Neural progenitor cell (in vitro differentiated cells): ENCODE measurements at places on chromosomes 1 and 21.

DNA sequence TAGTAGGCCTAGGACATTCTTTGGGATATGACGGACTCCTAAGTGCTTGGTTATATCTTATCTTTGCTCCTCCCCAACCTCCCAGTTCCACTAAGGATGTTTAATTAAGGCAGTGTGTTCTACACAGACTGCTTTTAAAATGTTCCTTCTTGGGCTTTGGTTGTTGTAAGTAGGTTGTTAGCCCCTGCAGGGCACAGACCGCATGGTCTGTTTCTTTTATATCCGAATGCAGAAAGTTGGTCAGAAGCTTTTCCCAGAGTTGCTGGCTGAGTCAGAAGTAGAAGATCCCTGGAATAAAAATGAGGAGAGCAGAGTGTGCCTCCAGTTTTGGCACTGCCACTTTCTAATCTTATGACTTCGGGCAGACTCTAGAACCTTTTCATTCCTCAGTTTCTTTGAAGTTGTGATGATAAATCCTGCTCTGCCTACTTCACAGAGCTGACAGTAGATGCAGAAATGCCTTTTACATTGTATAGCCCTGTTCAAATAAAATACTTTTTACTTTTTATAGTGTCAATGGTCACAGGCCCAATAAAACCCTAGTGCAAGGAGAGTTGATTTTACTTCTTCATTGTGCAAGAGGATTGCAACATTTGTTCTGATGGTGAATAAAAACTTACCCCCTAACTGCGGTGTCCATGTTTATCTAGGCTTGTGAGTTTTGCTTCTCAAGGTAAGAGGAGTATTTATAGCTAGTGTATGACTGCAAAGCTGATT is 18.4 kb downstream of the FMN2 start:
- no peak for DNase-seq

- DNase-seq: no peak
Measured at GRCh38 chr1:165508291-165508690, 35.5 kb upstream of the LRRC52 start.

GRCh38 chr1:39174390-39175081 is 30.0 kb upstream of the MACF1 start:
- DNase-seq: no peak

DNA sequence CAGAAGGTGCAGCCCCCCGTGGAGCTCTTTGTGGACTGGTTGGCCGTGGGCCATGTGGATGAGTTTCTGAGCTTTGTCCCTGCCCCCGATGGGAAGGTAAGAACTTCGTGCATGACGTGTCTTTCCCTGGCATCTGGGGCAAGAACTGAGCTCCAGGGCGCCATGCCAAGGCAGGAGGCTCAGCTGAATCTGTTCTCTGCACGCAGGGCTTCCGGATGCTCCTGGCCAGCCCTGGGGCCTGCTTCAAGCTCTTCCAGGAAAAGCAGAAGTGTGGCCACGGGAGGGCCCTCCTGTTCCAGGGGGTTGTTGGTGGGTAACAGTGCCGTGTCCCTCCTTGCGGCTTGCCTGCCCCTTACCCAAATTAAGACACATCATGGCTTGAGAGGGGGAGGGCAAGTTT is 27.7 kb downstream of the PADI3 start:
- no peak for DNase-seq

DNA sequence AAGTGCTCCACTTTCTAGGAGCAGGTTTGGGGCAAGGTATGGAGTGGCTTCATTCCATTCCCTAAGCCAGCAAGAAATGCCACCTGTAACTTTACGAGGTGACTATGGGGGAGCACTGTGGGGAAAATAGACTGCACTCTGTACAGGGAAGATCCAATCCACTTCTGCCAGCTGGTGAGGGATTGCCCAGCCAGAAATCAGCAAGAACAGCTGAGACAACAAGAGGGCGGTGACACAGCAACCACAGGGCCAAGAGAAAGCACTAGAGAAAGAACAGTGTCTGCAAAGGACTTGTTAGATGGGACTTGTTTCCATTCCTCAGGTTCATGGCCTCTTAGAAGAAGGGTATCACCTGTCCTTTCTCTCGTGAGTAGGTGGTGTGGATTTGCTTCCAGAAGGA is 19.6 kb downstream of the CAPN8 start:
- no peak for DNase-seq

- DNase-seq: no peak
Measured at GRCh38 chr21:38942748-38943211, 137.1 kb downstream of the ETS2 start.

DNA sequence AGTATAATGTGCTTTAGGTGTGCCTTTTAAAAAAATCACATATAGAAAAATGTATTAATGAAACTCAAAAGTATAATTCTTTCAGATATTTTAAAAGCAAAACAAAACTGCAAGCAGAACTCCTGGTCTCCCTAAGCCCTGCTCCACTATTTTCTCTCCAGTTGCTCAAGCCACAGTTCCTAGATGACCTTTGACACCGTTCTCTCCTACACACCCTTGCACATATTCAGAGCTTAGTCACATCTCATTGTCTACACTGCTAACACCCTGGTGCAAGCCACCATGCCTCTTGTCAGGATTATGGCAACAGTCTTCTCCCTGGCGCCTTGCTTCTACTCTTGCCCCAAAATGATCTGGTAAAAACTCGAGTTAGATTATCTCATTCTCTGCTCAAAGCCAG is 50.2 kb upstream of the ROR1 start:
- DNase-seq: peak; percentile 41

DNA sequence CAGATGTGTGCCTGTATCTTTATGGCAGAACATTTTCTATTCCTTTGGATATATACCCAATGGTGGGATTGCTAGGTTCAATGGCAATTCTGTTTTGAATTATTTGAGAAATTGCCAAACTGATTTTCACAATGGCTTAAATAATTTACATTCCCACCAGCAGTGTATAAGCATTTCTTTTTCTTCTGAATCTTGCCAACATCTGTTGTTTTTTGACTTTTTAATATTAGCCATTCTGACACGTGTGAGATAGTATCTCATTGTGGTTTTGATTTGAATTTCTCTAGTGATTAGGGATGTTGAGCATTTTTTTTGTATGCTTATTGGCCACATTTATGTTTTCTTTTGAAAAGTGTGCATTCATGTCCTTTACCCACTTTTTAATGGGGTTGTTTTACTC is 864.3 kb upstream of the ADAMTS5 start:
- DNase-seq: no peak

GRCh38 chr1:52460694-52461093 is 56.3 kb downstream of the PRPF38A start:
- DNase-seq: no peak

DNA sequence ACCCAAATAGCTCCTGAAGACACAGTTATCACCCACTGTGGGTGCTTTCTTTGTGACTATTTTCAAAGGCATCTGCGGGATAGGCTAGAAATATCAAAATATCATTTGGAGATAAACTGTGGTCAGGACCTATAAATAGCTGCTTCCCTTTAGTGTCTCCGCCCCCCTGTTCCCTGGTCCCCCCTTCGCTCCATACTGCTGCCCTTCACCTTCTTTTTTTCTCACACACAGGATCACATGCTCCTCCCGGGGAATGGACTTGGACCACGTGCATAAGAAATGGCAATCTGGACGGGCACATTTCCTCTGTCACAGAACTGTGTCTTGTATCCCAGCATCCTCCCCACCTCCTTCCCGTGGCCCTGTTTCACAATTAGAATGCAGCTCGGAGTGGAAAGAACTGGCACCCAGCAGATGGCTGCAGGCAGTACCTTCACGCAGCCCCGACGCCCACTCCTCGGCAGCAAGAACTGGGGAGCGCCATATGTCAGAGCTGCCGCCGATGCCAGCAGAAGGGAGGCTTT is 68.8 kb upstream of the SSX2IP start:
- no peak for DNase-seq

DNA sequence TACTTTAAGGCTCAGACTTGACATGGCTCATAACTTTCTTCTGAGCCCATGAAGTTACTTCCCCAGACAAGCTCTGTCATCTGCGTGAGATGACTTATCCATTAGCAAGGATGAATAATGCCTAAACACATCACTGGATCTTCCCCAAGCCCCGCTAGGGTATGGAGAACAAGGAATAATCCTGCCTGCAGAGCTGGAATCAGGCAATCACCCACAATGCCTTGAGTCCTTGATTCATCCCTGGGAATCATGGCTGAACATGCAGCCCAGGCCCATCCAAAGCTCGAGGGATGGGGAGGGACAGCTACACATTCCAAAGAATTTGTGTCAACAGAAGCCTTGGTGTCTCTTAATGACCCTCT is 131.7 kb downstream of the PSMG1 start:
- no peak for DNase-seq

DNA sequence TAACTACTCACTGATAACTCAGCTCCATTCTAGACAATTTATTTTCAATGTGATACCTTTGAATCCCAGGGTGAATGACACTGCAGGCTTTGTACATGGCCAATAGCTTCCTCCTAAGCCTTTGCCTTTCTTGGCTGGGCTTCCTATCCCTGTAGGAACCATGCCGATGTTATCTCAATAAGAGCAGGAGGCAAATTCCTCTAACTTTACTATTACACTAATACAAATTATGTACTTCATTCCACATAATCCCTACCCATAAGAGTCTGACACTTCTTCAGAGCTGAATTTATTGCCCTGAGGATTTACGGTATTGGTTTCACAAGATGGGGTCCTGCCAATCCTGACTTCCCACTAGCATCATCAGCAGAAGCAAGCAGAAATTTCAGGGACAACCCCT is 14.0 kb downstream of the TGFBR3 start:
- no peak for DNase-seq

DNA sequence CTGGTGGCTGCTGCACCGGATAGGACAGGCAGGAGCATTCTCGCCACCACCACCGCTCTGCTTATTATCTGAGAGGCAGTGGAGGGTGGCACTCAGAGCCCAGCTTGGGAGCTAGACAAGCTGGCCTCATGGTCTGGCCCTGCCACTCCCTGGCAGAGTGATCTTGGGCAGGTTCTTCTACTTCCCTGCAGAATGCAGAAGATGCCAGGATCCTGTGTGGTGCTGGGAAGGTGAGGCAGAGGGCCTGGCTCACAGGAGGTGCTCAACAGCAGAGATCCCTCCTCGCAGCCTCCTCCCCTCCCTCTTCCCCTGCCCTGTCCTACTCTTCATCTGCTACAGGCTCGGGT is 60.4 kb downstream of the ARHGEF10L start:
- DNase-seq: no peak

GRCh38 chr1:6008084-6008415 is 15.8 kb upstream of the NPHP4 start:
- no peak for DNase-seq
